ENCODE measurements at places on chromosomes 6 and 20.

DNA sequence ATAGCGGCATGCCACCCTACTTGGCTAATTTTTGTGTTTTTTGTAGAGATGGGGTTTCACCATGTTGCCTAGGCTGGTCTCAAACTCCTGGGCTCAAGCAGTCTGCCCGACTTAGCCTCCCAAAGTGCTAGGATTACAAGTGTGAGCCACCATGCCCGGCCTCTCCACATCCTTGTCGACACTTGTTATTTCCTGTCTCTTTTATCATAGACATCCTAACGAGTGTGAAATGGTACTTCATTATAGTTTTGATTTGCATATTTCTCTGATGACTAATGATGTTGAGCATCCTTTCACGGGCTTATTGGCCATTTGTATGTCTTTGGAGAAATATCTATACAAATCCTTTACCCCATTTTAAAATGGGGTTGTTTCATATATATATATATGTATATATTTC lies 39.0 kb upstream of the ASXL1 start:
- DNase-seq: no peak

DNA sequence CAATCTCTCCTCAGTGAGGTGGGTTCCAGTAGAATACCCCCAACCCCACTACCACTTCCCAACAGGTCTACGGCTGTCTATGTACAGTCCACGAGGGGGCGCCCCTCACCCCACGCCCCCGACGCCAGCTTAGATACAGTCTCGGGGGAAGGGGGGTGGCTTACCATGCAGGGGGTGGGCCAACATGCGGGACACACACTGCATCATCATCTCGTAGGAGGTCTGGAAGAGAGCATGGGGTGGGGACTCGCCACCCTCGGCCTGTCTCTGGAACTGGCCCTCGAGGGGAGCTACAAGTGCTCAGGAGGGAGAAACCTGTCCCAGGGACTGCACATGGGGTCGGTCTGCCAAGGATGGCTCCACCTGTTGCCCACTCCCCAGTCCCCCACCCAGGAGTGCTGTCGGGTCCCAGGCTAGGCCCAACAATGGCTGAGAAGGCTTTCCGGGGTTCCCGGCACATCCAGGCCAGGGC lies 8.5 kb downstream of the MTCH1 start:
- DNase-seq: no peak

GRCh38 chr6:159101656-159102055 lies 56.9 kb upstream of the TAGAP start:
- no peak for DNase-seq

GRCh38 chr6:167396659-167397490 lies 72.0 kb downstream of the TTLL2 start:
- no peak for DNase-seq

DNA sequence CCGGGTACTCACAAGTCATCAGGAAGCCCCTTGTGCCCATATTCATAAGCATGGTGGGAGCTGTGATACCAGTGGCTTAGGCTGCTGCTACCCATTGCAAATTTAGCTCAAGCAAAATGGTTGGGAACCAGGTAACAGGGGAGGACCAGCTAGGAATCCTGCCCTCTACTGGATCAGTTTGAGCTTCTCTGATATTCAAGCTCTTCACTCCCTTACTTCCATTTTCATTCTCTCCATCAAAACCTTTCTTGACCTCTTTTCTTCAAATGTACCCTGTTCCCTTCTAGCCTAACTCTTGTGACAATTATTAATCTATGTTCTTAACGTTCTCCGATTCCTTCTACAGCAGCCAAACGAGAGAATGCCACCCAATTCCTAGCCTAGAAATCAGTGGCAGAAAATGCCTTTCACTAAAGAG lies 9.7 kb downstream of the NOL7 start:
- DNase-seq: no peak

- DNase-seq: no peak
Observed at GRCh38 chr20:33130568-33131061, 37.3 kb upstream of the BPIFA2 start.

- DNase-seq: no peak
Observed at GRCh38 chr6:112338166-112338709, 8.9 kb upstream of the RFPL4B start.

DNA sequence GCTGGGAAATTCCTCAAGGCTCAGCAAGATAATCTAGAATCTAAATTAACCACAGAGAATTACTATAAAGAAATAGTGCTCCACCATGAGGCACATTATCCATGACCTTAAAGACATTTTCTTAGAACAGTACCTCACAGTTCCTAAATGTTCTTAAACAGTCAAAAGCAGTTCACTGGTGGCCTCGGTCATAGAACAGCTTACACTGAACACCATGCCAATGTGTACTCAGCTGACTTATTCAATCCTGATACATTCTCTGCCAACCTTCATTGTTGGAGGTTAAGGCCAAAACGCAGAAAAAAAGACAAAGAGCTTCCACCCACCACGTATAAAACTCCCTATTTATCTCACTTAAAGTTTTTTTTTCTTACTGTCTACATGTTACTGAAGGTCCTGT lies 21.8 kb upstream of the TMEM170B start:
- no peak for DNase-seq

DNA sequence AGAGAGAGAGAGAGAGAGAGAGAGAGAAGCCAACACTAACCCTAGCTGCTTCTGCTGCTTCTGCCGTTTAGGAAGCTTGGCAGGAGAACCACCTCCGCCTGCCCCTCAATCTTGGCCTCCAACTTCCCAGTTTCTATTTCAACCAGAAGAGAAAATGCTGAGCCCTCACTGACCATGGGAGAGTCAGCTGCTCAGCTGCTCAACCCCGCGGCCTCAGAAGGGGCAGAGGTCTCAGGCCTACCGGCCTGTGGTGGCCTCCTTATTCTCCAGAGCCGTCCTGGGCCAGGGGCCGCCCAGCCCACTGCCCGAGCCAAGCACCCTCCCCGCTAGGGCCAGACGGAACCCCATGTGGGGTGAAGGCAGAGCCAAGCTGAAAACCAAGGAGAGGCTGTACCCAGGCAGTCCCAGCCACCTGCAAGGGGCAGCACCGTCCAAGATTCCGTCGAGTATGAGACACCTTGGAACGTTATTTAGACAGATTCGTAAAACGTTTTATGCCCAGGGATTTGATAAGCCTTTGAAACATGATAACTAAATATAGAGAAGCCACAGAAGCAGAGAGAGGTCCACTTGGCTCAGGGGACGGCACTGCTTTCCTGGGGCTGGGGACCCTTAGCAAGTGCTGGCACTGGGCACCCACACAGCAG lies 116.6 kb downstream of the DLL1 start:
- no peak for DNase-seq

DNA sequence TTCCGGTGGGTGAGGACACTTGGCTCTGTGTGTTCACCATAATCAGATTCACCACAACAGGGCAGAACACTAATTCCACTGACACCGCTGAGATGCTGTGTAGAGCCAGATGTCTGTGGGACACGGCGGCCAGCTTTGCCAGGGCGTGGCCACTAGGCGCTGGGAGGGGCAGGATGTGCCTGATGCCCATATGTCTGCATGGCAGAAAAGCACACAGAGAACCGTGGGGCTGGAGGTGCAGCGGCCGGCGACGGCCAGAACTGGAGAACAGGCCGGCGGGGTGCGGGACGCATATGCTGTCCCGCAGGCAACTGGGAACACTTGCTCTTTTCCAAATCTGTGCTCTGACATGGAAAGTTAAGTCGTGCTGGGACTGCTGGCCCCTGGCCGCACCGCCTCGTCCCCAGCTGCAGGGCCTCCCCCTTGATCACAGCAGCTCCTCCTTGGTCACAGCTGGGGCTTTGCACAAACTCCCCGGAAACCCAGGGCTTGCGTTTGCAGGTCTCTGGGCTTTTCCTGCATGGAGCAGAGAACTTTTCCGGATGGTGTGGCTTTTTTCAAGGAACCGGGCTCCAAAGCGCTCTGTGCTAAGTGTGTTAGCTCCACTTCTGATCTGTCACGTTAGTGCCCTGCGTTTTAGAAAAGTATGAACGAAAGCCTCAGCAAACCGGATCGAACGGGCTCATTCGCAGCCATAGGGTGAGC lies 31.1 kb downstream of the NTSR1 start:
- DNase-seq: no peak

- no peak for DNase-seq
Observed at GRCh38 chr6:28523241-28523622, 2.4 kb upstream of the GPX5 start.

DNA sequence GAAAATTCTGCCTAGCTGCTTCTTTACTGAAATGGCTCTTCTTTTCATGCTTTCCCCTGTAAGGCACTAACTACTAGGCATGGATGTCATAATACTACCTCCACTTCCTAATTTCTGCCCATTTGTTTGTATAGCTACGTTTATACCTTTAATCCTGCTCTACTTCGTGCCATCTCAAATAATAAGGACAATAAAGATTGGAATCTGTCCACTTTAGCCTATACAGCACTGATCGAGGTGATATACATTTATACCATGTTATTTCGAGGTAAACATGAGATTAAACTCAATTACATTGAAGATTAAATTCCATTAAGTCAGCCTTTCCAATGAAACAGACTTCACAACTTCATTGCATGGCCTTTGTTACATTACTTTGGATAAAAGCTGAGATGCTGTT lies 390.6 kb upstream of the MARCKS start:
- DNase-seq: no peak

- DNase-seq: no peak
Observed at GRCh38 chr6:153618371-153619322, 420.4 kb upstream of the OPRM1 start.

DNA sequence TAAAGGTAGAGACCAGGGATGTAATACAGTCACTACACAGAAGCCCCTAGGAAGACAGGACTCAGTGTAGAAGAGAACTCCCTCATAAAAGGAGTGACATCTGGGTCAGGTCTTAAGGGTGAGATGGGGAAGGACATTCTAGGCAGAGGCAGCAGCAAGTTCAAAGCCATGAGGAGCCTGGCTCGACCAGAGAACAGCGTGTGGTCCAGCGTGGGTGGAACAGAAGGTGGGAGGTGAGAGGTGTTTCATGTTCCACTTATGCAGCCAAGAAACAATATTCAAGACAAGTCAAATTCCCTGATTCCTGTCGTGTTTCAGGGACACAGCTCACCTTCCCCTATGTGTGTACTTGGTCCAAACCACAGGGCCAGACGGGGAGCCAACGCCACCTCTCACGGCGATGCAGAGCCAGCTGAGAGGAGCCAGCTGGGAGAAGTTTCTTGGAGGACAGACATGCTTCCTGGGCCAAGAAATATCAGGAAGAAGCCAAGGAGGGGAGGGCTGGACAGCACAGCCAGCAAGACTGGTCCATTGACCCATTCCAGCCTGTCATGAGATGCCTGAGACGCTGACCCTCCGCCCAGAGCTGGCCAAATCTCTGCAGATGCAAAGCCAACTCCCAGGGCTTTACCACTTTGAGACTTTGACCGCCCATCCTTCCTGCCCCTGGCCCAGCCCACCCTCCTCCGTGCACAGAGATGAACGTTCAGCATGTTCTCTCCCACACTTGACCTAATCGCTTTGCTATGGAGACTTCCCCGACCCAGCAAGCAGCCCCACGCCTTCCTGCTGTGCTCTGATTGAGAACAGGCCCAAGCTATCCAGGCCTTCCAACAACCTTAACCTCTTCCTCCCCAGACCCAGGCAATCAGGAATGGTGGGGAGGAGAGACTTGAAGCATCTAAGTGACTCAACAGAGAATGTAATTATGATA lies 113.8 kb downstream of the PRND start:
- no peak for DNase-seq

DNA sequence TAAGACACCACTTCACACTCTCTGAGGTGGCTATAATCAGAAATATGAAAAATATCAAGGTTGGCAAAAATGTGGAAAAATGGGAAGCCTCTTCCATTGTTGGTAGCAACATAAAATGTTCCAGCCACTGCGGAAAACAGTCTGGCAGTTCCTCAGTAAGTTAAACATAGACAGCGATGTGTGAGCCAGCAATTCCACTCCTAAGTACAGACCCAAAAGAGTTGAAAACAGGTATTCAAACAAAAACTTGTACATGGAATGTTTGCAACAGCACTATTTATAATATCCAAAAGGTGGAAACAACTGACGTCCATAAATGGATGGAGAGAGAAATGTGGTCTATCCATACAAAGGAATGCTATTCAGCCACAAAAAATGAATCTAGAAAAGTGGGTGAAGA lies 7.4 kb upstream of the PPDPF start:
- no peak for DNase-seq

DNA sequence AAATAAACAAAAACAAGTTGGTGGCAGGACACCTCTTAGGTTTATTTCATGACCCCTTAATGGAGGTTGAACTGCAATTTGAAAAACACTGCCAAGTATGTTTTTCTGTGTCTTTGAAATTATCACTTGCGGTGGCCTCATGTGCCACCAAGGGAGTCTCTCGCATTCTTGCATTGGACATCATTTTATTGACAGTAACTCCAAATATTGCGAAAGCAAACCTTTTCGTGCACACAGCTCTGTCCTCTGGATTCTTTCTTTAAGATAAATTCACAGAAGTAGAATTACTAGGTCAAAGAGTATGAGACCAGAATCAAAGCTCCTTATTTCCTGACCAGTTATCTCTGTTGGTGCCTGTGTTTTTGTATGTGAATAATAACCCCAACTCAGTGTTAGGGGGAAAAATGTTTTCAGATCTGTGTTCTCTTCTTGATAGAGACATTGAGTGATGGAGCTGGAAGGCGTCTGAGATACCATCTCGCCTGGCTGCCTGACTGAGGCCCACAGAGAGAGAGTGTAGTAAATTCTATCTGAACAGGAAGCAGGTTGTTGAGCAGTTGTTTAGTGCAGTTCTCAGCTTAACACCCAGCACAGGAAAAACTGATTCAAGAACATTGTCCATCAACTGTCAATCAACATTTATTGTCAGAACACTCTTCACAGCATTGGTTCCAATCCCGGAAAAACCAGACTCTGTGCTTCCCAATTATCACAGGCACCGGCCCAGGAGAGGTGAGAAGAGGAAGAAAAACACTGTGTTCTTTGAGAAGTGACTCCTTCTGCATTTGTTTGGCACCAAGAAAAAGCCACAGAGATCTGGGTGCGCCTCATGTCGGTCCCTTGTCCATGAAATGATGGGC lies 2.2 kb upstream of the CCDC167 start:
- DNase-seq: no peak

GRCh38 chr6:47105469-47106178 lies 63.5 kb upstream of the ADGRF1 start:
- no peak for DNase-seq

DNA sequence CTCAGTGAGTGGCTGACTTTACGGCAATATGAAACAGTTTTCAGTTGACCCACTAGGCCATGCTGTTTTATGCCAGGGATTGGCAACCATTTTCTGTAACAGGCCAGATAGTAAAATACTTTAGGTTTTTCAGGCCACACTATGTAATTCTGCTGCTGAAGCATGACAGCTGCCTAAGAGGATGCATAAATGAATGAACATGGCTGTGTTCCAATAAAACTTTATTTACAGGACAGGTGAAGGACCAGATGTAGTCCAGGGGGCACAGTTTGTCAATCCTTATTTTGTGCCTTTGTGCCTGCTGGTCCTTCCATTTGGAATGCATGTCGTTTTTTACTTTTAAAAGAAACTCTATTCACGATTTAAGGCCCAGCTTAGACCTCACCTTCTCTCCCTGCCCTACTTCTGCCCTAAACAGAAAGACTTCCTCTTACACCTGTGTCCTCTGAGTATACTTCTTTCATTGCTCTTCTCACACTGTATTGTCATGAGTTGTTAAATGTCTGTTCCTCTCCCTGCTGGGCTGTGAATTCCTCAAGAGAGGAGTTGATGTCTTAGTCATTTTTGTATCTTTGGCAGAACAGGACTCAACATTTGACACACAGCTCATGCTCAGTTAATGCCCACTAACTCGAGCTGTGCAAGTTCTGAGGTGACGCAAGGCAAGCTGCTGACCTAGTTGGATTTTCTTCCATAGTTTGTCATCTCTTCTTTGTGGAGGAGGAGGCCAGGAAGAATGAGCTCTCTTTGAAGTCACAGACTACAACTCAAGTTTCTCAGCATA lies 90.1 kb upstream of the MAP7 start:
- no peak for DNase-seq

Data from stimulated activated CD4-positive, alpha-beta T cell treated with anti-CD3 and anti-CD28 coated beads, Interleukin-1b, Interleukin-23, amount 100 ng/mL, for 1 hour (primary cell).